A549 treated with ZK216348 at 1 μM for 4 hours (cell line): ENCODE measurements at places on chromosomes 2 and 18. TPM values are rescaled to one million over a fixed set of nuclear protein-coding genes. Genes with fewer than 3 reads are reported as not detected.

PROKR1 gene
- not detected in 5 replicates for total RNA-seq

SKOR2 gene
- not detected in 5 replicates for total RNA-seq

PFN4 gene
- 1.0 to 1.3 TPM (median 1.1 TPM) in 5 replicates for total RNA-seq

NT5DC4 gene
- total RNA-seq, result not detected in 5 replicates

SLC4A1AP gene
- 30.4 to 42.7 TPM (median 31.5 TPM) in 5 replicates for total RNA-seq

EIF2AK2 gene
- 19.6 to 30.3 TPM (median 25.3 TPM) in 5 replicates for total RNA-seq

TIGD1 gene
- 4.1 to 6.7 TPM (median 4.7 TPM) in 5 replicates for total RNA-seq

PTPRN gene
- 1.1 to 1.8 TPM (median 1.4 TPM) in 5 replicates for total RNA-seq

PID1 gene
- 3.6 to 4.3 TPM (median 4.1 TPM) in 5 replicates for total RNA-seq

C2orf69 gene
- total RNA-seq, result 3.0 to 10.0 TPM (median 8.0 TPM) in 5 replicates

STON1 gene
- 0.31 to 0.48 TPM (median 0.40 TPM) in 5 replicates for total RNA-seq

STEAP3 gene
- 32.7 to 55.4 TPM (median 48.8 TPM) in 5 replicates for total RNA-seq

MARS2 gene
- 9.4 to 10.8 TPM (median 10.0 TPM) in 5 replicates for total RNA-seq

ANO7 gene
- 1.3 to 3.0 TPM (median 2.2 TPM) in 5 replicates for total RNA-seq

TNFAIP6 gene
- 0.55 to 1.9 TPM (median 1.2 TPM) in 5 replicates for total RNA-seq

DSC3 gene
- 1.1 to 3.1 TPM (median 1.5 TPM) in 5 replicates for total RNA-seq

SERPINB12 gene
- not detected in 5 replicates for total RNA-seq

GATA6 gene
- 1.5 to 2.4 TPM (median 1.7 TPM) in 5 replicates for total RNA-seq

FMNL2 gene
- total RNA-seq, result 19.0 to 32.7 TPM (median 30.5 TPM) in 5 replicates

GLI2 gene
- 15.4 to 28.5 TPM (median 26.0 TPM) in 5 replicates for total RNA-seq

SMIM21 gene
- total RNA-seq, result not detected in 5 replicates

TUBB8B gene
- not detected in 5 replicates for total RNA-seq

DBI gene
- 375 to 570 TPM (median 386 TPM) in 5 replicates for total RNA-seq

CCBE1 gene
- 7.6 to 16.2 TPM (median 11.4 TPM) in 5 replicates for total RNA-seq

COL4A4 gene
- total RNA-seq, result 1.1 to 3.1 TPM (median 1.5 TPM) in 5 replicates

CRYBA2 gene
- not detected in 5 replicates for total RNA-seq

ANKRD30B gene
- not detected in 5 replicates for total RNA-seq

ARHGAP25 gene
- 0.14 to 0.39 TPM (median 0.29 TPM) in 4 of 5 replicates, not detected in the other for total RNA-seq

SEMA4F gene
- total RNA-seq, result 7.2 to 13.3 TPM (median 10.9 TPM) in 5 replicates

CYP27C1 gene
- 2.7 to 4.9 TPM (median 4.2 TPM) in 5 replicates for total RNA-seq

EVA1A gene
- 6.2 to 10.3 TPM (median 8.2 TPM) in 5 replicates for total RNA-seq

HOXD12 gene
- not detected in 5 replicates for total RNA-seq

PLGLB1 gene
- 0.59 to 1.5 TPM (median 0.84 TPM) in 4 of 5 replicates, not detected in the other for total RNA-seq

BOK gene
- 20.2 to 39.7 TPM (median 33.8 TPM) in 5 replicates for total RNA-seq

FAM228B gene
- 1.3 to 3.5 TPM (median 1.9 TPM) in 5 replicates for total RNA-seq

GCFC2 gene
- 11.8 to 22.7 TPM (median 17.2 TPM) in 5 replicates for total RNA-seq

PCARE gene
- not detected in 5 replicates for total RNA-seq

PKDCC gene
- 17.7 to 24.0 TPM (median 18.4 TPM) in 5 replicates for total RNA-seq

RAD51AP2 gene
- total RNA-seq, result not detected in 5 replicates

IL1A gene
- 0.07 to 0.37 TPM (median 0.22 TPM) in 3 of 5 replicates, not detected in the others for total RNA-seq

DUSP19 gene
- total RNA-seq, result 0.25 to 0.83 TPM (median 0.55 TPM) in 5 replicates
